ENCODE measurements at places on chromosomes 6 and 20. TPM values are rescaled to one million over a fixed set of nuclear protein-coding genes. Genes with fewer than 3 reads are reported as not detected.

GRCh38 chr6:7568021-7568420, 22.0 kb upstream of the SNRNP48 start:
- DNase-seq = no peak

DNA sequence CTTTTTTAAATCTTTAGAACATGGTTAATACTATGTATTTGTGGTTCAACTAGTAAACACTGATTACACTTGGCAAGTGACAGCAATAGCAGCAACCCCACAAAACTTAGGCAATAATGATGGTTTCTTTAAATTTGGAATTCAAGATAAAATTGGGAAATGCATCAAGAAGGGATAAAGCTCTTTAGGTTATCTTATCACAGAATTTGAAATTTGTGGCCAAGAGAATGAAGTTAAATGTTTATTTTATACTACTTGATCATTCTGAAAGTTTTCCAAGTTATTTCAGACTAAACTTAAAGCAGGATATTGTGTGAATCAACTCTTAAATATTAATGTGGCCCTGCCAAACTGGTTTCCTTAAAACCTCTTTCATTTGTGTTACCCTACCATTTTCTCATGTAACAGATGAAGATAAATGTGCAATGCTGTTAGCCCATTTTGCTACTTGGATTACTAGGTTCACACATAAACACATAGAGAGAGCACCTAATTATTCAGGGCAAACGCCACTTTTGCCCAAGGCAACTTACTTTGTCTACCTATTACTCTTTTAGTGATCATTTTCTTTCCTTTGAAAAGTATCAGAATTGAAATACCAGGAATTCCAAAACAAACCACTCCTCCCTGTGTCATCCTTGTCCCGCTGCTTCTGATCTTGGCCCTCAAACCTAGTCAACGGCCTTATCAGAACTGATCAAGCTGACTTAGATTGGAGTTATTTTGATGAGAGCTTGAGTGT, 186.7 kb upstream of the TENT5A start:
- no peak for DNase-seq

- DNase-seq = no peak
Observed at GRCh38 chr6:105601541-105602236, 198.8 kb upstream of the PREP start.

- DNase-seq = no peak
Observed at GRCh38 chr20:47024461-47024937, 129.9 kb downstream of the EYA2 start.

DNA sequence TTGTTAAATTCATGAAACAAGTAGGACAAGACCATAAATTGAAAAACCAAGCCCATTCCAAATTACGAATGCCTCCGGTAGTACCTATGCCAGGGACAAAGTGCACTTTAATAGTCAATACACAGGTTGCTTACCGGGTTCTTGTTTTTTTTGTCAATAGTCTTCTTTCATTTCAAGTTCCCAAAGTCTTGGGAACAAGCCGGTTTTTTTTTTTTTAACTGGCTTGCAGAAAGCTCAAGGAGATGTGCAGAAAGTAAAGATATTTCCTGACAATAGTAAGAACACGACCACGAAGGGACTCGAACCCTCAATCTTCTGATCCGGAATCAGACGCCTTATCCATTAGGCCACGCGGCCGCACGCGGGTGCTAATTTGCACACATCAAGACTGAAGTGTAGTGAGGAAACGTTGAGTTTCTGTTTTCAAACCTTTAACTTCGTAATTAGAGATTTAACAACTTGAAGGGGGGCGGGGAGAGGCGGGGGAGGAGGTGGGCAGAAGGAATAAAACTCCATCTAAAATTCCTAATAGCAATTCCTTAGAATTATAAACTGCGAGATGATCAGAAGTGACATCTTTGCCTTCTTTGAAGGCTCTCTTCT, 181.0 kb downstream of the TRIM27 start:
- DNase-seq = no peak

GRCh38 chr6:44837741-44838140, 450.2 kb downstream of the CDC5L start:
- no peak for DNase-seq

- DNase-seq = no peak
Observed at GRCh38 chr20:62726276-62726675, 17.6 kb downstream of the NTSR1 start.

DNA sequence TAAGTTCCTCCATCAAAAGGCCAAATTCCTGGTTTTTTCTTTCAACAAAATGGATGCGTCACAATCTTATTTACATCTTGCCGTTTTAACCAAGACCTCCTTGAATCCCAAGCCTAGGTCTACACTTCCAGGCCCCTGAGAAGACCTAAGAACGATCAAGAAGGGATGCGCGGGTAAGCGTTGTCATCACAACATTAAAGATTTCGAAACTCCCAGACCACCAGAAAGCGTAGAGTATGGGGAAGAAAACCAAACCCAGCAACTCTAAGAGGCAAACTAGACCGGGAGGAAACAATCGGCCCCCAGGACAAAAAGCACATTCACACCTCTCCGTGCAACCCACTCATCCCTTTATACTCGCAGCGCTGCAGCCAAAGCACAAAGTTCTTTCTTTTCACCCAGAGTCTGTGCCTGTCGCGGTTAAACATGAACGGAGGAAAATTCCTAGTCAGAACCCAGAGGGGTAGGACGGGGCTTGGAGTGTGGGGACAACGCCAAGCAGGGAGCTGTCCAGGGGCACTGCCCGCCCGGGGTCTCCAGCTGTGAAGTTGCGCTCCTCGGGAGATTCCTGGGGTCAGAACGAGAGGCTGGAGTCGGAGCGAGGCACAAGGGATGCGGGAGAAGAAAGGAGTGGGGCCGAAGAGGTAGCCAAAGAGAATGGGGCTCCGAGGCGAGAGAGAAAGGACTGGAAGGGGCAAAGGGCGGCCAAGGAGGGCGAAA, 725 bp downstream of the OSER1 start:
- DNase-seq = no peak

DNA sequence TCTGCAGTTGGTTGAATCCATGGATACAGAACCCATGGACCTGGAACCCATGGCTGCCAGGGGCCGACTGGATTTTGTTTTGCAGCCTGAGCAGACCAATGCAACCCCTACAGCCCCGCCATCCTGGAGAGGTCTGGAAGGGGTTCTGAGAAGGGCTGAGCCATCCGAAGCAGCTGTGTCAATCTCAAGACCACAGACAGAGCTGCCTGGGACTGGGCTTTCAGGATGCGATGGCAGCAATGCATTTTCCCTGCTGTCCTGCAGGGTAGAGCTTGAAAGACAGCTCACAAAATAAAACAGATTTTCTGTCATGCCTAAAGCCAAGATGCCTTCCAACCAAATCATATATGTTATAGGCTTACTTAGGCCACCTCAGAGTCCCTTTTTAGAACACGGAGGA, 125.8 kb upstream of the NXT1 start:
- DNase-seq = no peak

- DNase-seq = no peak
Observed at GRCh38 chr6:41624621-41625380, 13.5 kb upstream of the MDFI start.

- no peak for DNase-seq
Observed at GRCh38 chr6:98579941-98580340, 254.4 kb upstream of the POU3F2 start.

DNA sequence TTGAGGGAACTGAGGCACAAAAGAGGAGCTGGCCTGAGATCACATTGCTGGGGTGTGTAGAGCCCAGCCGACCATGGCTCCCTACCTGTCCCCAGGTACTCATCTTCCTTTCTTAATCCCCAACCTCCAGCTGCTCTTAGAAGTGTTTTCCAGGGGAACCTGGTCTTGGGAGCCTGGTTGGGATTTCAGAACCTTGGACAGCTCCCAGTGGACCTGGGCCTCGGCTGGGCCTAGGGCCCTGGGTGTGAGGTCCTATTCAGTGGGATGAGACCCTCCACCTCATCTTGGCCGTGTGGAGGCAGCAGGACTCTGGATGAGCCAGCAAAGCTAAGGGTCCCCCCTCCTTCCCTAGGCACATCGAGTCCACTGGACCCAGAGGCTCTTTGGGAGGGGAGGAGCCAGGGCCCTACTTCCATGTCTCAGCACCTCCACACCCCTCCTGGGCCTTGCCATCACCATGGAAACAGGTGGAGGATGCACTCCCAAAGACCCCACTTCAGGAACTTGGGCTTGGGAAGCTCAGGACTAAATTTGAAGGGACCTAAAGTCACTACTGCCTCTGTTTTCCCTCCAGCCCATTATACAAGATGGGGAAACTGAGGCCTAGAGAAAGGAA, 38.5 kb downstream of the DLGAP4 start:
- peak; percentile 55 for DNase-seq

GRCh38 chr6:20126102-20126752, 86.0 kb downstream of the MBOAT1 start:
- no peak for DNase-seq

- DNase-seq = no peak
Observed at GRCh38 chr20:62114894-62115293, 7.4 kb upstream of the LSM14B start.

DNA sequence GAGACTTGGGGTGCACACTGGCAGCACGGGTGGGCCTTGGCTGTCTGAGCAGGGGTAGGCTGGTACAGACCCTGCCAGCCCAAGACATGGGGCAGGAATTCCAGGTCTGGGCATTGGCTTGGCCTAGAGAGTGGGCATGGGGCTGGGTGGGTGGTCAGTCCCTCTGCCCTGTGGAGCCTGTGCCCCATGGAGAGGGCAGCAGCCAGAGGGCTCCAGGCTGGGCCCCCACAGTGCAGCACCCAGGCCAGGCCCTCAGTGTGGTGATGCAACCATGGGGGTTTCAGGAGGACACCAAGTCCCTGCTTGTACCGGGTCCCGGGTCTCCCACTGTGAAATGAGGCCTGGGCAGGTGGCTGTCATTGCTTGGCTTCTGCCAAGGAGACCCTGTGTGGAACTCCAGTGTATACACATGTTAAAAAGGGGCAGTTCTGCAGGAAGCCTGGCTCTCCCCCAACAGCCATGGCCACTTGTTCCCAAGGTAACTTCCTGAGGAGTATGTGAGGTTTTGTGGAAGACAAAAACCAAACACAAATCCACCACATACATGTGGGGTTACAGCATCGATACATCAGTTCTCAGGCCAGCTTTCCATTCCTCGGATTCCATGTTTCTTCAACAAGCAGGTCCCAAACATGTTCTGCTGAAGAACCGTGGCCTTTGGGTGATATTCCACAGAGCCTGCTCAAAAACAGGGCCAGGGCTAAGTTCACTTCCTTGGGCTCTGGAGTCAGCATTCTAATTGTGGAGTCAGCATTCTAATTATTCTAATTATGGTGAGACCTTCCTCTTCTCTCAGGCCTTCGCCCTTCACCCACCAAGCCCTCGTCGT, 77.3 kb downstream of the DACT2 start:
- no peak for DNase-seq

DNA sequence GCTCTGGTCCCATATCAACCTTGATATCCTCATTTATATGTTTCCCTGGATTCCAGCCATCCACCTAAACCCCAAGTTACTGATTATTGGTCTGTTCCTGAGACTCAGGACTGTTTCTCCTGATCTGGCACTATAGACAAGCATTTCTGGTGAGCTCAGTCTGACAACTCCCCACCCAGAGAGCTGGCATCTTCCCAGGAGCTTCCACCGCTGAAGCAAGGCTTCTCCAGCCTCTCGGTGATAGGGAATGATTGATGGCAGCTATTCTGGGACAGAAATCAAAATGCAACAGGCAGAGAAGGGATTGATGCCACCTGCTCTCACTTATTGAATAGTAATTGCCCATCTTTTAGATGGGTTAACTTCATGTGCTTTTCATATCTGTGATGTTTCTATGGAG, 169.7 kb upstream of the GGTLC1 start:
- no peak for DNase-seq

DNA sequence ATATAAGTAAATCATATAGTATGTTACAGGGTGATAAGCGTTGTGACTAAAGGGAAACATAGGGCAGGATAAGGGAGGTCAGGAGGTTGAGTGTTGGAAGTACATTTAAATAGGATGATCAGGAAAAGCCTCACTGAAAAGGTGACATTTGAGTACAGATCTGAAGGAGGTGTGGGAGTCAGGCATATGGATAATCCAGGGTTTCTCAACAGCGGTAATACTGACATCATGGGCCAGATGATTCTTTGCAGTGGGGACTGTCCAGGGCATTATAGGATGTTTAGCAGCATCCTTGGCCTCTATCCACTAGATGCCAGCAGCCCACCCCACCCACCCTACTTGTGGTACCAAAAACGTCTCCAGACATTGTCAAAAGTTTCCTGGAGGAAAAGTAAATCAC, 292.6 kb upstream of the PREP start:
- DNase-seq = no peak

The TMEM244 gene
- not detected for total RNA-seq

The EEF1E1 gene
- 44.2 TPM for total RNA-seq

The MANEA gene
- total RNA-seq = 20.3 TPM
